NCI-H524 (cell line): ENCODE measurements at places on chromosomes 5 and 9.
A peak's percentile ranks its signal among the peaks of the same experiment; 100 is the strongest.

DNA sequence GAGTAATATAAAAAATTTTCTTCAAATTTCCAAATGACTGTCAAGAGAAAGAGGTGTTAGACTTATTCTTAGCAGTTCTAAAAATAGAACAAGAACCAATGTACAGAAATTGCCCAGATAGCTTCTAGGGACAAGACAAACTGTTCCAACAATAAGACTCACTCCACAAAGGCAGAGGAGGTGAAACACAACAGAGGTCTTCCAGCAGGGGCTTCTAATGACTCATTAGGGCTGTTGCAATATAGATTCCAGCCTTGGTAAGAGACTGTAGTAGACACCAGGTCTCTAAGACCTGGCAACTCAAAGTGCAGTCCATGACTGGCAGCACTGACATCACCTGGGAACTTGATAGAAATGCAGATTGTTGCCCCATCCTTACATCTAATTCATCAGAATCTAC lies 134.6 kb upstream of the VLDLR start:
- DNase-seq, result no peak

DNA sequence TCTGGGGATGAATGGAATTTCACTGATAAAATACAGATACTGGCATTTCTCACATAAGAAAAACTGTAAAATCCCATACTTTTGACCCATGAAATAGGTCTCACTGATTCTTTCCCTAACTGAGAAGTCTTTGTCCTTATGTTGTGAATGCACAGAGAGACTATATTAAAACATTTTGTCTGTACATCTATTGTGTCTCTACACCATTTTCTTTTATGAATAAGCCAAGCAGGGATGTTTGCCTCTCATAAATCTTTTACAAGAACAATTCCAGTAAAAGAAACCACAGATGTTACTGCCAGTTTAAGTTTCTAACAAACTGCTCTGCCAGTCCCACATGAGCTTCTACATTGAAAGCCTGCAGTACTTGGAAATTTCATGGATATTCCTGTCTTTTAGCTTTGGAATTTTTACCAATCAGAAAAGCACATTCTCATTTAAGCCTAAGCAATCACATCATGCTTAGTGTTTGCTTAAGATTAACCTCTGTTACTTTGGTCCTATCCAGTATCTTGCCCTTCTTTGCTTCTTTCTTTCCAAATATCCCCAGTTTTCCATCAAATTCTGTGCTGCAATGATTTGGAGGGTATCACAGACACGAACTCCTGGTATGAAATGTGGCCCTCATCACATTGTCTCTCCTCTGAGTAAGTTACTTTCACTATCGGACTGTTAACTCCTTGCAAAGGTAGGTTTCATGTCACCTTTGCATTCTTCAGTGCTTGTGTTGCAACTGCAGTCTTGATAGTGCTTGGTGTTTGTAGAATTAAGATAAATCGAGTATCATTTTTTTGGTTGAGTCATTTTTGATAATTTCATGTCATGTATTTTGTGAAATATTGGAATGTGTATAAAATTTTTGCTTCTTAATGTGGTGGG lies 415.1 kb upstream of the ADAMTSL1 start:
- peak; percentile 22 for DNase-seq

DNA sequence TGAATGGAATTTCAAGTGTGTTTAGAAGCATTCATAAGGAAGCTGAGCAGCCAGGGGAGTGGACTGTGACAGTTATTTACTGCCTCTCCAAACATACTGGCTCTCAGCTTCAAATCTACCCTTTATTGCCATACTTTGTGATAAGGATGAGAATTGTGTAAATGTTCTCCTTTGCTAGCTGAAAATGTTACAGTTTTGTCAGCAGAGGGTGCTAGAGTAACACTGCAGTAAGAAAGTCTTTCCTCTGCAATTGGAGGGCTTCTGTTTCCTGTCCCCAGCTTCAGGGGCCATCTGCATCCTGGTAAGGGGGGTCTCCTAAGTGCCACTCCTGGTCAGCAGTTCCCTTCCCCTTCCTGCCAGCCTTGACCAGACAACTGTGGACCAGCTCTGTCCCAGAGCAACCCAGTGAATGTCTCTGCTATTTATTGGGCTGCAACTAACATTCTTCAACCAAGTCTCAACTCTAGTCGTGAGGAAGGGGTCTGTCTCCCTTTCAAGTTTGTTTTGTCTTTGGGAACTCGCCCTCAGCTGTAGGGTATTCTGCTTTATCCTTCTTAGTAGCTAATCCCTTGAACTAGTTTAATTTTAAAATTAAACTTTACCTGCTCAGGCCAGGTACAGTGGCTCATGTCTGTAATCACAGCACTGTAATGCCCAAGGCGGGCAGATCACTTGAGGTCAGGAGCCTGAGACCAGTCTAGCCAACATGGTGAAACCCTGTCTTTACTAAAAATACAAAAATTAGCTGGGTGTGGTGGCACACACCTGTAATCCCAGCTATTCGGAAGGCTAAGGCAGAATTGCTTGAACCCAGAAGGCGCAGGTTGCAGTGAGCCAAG lies 45.3 kb downstream of the RAPGEF6 start:
- DNase-seq, result peak; percentile 2

- peak; percentile 29 for DNase-seq
These were observed 662.1 kb upstream of the FTMT start for GRCh38 chr5:121189342-121190305.

GRCh38 chr5:97534166-97534565 lies 351.1 kb upstream of the RIOK2 start:
- peak; percentile 48 for DNase-seq

GRCh38 chr5:1105350-1106265 lies 6.3 kb downstream of the SLC12A7 start:
- no peak for DNase-seq

DNA sequence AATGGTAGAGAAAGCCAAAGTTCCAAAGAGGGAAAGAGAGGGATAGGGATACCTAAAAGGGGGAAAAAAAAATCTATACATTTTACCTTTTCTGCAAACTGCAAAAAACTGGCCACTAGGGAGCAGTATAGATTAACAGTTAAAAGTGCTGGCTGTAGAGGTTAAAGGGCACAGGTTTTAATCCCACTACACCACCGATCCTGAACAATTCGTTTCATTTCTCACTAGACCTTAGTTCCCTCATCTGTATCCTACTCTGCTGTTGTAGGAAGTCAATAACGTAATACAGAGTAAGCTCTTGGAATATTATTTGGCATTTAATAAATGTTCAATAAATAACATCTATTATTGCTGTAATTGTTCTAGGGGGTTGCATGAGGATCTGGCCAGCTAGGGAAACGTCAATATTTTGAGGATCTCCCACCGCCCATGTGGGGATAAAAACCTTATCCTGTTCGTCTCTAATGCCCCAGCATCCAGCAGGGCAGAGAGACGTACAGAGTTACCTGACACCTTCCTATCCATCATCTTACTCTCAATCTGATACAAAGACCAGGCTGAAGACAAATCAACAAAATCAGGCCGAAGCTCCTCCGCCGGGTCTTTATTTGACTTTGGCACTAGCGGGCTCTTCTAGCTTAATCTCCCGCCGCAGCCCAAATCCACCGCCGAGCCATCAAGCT lies 757 bp downstream of the CDC26 start:
- DNase-seq, result peak; percentile 31

GRCh38 chr9:125631391-125632085 lies 75.5 kb downstream of the MAPKAP1 start:
- peak; percentile 56 for DNase-seq

DNA sequence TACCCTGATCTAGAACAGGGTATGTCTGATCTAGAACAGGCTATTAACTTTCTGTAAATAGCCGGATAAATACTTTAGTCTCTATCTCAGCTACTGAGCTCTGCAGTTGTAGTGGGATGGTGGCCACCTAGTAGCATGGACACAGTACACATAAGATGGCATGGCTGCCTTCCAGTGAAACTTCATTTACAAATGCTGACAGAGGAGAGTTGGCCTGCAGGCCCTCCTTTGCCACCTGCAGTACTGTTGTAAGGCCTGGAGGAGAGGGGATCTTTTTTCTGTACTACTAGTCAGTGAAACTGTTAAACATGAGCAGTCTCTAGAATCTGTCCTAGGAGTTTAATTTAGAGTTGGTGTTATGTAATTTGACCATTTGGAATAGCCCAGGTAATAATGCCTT lies 86.0 kb downstream of the TRIO start:
- no peak for DNase-seq

DNA sequence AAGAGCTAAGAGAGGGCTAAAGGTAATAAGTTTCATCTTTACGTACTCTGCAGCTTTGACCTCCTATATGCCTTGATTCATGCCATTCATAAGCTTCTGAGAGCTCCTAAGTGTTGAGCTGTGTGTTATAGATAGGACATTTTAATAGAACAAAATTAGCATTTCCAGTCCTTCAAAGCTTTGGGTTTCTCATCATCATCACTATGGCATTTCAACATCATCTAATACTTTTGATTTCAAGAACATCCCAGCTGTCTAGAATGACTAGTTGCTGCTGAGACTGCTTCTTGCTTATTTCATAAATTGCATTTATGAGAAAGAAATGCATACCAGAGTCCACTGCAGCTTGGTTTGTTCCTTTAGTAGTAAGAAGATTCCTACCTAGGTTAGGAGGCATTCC lies 201.7 kb downstream of the SGCD start:
- no peak for DNase-seq

- DNase-seq, result no peak
These were observed 529.2 kb downstream of the ANXA1 start for GRCh38 chr9:73680831-73681230.

GRCh38 chr9:69178583-69179011 lies 4.5 kb downstream of the TJP2 start:
- DNase-seq, result no peak
